ENCODE measurements at places on chromosomes 3 and 15. TPM values are rescaled to one million over a fixed set of nuclear protein-coding genes. Genes with fewer than 3 reads are reported as not detected.

GRCh38 chr3:13598926-13599886 lies 50.3 kb downstream of the FBLN2 start:
- DNase-seq, result no peak

DNA sequence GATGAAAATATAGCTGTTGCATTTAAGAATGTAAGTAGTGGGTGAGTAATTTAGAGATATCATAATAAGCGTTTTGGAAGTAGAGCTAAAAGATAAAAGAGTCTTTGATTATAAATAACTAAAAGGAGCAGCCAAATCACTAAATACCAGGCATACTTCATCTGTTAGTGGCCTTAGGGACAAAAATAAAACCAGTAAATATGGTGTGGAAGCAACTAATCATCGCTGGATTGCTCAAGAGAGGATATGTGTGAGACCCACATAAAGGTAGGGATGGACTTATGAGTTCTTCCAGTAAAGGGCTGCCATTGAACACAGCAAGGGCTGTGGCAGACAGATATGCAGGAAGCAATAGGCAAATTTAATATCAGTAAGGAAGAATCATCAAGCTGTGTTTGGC lies 356.2 kb downstream of the CNTN4 start:
- no peak for DNase-seq

DNA sequence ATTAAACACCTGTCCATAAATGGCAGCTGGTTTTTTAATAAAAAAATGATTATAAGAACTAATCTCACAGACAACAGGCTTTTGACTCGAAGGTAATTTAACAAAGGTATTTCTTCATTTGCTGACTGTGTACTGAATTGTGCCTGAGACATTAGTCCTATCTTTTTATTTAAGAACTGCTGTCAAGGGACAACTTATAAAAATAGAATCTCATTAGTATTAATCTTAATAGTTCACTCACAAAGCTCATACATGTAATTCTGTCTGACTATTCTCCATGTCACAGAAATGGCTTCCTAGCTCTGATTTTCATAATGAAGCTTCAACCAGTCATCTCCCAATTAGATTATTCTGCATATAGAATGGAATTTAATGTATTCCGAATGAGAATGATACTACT lies 276.9 kb upstream of the PDZRN3 start:
- DNase-seq, result no peak

DNA sequence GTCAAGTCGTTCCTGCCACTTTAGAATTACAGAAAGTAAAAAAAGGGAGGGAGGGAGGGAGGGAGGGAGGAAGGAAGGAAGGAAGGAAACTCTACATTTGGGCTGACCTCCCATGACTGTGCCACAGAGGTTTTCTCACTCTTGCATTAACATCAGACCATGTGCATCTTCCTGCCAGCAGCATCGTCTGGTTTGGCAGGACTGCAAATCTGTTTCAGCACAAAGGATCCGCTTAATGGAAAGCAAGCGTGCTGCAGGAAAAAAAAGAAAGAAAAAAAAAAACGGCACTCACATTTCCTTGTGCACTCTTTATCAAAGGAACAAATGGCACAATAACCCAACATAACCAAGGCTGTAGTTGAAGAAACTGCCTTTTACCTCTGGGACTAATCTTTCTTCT lies 148.8 kb upstream of the HES1 start:
- no peak for DNase-seq

- DNase-seq, result no peak
Measured at GRCh38 chr3:17931131-17931530, 188.7 kb upstream of the TBC1D5 start.

DNA sequence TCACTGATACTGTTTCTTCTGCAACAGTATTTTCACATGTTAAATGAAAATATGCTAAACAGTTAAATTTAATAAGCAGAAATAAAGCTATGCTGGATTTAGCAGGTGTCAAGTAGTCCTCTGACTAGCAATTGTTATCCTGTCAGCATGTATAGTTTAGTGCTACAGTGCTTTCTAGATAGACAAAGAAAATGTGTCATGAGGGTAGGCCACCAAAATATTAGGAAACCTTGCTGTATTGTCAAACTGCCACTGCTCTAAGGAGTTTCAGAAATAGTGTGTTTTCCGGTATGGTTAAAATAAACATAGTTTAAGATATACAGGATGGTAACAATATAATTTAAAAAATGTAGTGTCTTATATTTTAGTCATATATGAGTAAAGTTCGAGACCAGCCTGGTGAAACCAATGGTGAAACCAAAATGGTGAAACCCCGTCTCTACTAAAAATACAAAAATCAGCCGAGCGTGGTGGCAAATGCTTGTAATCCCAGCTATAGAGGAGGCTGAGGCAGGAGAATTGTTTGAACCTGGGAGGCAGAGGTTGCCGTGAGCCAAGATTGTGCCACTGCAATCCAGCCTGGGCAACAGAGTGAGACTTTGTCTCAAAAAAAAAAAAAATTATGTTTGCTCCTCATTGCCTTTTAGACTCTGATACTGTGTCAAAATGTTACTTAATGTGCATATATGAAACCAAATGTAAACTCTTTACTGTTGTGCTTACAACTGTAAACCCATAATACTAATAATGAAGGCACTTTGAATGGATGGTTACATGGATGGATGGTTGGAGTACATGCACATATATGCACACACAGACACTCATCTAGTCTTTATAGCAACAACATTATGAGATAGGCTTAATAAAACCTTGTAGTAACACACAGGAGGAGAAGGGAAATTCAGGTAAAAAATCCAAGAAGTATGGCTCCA lies 204.8 kb downstream of the RSRC1 start:
- DNase-seq, result no peak

DNA sequence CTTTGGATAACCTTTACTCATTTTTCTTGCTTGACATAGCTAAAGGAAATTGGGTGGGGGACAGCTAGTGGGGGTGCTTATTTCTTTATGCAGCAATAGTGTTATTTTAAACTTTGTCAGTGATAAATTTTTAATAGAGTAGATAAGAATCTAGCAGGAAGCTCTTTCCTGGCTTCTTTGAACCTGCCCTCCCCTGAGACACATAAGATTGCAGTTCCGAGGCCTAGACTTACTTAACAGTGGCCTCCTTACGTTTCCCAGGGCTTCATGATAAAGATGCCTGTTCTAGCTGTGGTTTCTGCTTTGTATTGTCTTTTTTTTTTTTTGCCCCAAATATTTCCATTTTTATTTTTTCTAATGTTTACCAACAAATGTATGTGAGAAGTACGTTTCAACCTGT lies 170.1 kb downstream of the VPS8 start:
- DNase-seq, result no peak

GRCh38 chr3:116630494-116630893 lies 79.1 kb upstream of the TUSC7 start:
- no peak for DNase-seq

GRCh38 chr15:43799945-43800285 lies at the start of gene SERINC4:
SERINC4 (minus strand) TSS chr15:43800220; CDS start chr15:43799986, 234 bp downstream.
- DNase-seq, result no peak

- DNase-seq, result no peak
Measured at GRCh38 chr3:184503647-184504046, 57.9 kb upstream of the EPHB3 start.

DNA sequence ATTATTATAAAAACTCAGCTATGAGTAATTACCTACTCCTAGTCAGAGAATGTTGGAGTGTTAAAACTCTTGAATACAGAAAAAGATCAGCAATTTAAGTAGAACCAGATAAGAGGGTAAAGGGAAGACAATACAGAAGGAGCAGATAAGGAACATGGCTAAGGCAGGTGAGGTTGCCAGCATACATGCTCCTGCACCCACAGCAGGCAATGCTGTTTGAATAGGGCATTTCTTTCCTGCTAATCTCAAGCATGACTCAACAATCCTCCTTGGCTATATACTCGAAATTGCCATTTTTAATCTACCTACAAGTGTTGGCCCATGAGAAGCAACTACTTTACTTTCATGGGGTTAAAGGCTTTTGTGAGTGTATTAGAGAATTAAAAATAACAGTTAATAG lies 494.5 kb downstream of the DIPK2A start:
- no peak for DNase-seq

DNA sequence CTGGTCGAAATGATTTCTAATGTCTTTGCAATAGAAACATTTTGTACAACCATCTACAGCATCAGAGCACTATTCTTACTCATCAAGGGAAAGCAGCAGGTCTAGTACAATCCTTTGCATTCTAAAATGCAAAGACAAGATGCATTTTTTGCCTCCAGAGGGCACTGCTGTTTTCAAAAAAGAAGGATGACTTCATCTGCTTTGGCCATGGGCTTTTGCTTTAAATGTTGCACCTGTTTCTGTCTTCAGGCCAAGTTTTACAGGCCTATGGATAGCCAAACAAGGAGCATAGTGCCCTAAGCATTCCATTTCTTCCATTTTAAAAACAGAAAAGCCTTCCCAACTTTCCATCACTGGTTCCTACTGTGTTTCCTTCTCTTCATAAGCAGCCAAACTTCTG lies 3.4 kb downstream of the PARP9 start:
- no peak for DNase-seq

- DNase-seq, result no peak
Measured at GRCh38 chr15:68999091-68999490, 15.4 kb upstream of the NOX5 start.

- DNase-seq, result no peak
Measured at GRCh38 chr15:49439678-49440395, 16.8 kb downstream of the FGF7 start.

DNA sequence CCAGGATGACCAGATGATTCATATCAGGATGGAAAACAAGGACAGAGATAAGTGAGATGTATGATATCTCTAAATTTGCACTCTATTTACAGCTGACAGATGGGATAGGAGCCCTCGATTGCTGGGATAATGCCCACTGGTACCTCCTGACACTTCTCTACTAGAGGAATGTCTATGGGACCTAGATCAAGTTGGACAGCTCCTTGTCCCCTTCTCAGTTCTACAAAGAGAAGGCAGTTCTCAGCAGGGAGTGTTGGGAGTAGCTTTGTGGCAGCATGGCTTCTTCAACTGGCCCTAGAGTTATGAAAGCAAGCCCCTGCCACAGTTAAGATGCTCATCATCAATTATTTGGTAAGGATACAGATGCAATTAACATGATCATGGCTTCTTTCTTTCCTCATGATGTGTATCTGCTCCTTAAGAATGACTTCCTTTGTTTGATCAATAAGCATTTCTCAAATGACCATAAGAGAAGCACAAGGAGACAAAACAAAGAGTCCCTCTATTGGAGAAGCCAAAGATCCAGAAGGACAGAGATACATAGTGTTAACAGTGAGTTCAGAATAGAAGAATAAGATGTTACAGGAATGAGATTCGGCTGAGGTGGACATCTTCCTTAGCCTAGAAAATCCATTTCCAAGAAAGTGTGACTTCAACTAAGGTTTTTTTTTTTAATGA lies 481.3 kb downstream of the NAALADL2 start:
- no peak for DNase-seq

The SENP8 gene
- 5.0 TPM for total RNA-seq

The SCG3 gene
- not detected for total RNA-seq

The CHST13 gene
- total RNA-seq, result not detected

The ZCWPW2 gene
- total RNA-seq, result 3.3 TPM

The AGBL1 gene
- 13.6 TPM for total RNA-seq

The RBP2 gene
- not detected for total RNA-seq

Data from psoas muscle (tissue), 8 donors.